Activated CD4-positive, alpha-beta T cell treated with anti-CD3 and anti-CD28 coated beads, Interleukin-2, Interleukin-4, amounts not matched to agents 100 ng/mL and 50 ng/mL, durations not matched to agents 16 hours and 8 hours (primary cell): ENCODE measurements at places on chromosomes 16 and 17.

DNA sequence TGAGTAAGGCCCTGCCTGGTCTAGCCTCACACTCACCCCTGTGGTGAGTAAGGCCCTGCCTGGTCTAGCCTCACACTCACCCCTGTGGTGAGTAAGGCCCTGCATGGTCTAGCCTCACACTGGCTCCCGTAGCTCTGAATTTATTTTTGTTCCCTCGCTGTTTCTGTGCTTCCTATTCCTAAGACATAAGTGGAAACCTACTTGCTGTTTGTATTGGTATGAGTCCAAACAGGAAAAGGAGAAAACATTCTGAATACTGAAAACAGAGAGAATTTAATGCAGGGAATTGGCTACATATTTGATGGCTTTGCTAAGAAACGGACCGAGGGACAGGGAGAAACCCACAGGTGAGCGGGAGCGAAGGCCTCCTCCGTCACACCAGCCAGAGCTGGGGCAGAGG is 267.8 kb downstream of the FOXL1 start:
- DNase-seq: no peak

DNA sequence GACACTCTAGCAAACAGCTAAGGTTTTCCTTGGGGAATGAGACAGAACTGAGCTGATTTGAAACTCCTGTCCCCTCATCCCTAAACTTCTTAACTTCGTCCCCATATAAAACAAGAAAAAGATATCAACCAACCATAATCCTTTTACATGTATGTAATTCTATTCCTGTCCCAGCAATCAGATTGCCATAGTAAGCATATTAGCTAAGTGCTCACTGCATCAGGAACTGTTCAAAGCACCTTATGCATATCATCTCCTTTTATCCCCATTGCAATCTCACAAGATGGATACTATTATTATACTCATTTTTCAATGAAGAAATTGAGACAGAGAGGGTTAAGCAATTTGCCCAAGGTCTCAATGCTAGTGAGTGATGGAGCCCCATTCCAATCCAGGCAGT is 6.8 kb downstream of the KIF18B start:
- no peak for DNase-seq

DNA sequence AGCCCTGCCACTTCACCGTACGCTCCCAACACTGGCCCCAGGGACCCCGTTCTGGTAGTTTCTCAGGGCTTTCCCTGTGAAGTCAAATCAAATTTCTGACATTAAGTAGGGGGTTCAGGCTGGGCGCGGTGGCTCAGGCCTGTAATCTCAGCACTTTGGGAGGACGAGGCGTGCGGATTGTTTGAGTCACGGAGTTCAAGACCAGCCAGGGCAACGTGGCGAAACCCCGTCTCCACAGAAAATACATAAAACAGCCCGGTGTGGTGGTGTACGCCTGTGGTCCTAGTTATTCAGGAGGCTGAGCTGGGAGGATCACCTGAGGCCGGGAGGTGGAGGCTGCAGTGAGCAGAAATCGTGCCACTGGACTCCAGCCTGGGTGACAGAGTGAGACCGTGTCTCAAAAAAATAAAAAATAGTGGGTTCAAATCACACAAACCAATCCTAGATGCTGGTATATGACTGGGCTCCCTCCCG is 632 bp downstream of the CYBC1 start:
- no peak for DNase-seq

DNA sequence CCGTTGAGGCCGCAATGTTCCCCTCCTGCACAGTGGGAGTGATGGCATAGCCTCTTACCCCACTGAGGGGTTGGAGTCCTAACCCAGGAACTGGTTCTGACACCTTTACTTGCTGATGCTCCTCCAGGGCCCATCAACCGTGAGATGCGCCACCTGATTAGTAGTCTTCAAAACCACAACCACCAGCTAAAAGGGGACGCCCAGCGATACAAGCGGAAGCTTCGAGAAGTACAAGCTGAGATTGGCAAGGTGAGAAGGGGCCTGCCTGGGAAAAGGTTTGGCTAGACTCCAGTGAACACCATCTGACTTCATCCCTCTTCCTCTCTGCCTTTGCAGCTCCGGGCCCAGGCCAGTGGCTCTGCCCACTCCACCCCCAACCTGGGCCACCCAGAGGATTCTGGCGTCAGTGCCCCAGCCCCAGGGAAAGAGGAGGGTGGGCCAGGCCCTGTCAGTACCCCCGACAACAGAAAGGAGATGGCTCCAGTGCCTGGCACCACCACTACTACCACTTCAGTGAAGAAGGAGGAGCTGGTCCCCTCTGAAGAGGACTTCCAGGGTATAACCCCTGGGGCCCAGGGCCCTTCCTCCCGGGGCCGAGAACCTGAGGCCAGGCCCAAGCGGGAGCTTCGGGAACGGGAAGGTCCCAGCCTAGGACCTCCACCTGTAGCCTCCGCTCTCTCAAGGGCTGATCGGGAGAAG is 5.8 kb downstream of the RNF40 start:
- DNase-seq: no peak

GRCh38 chr17:17907469-17907868 is 64.7 kb downstream of the TOM1L2 start:
- DNase-seq: no peak

DNA sequence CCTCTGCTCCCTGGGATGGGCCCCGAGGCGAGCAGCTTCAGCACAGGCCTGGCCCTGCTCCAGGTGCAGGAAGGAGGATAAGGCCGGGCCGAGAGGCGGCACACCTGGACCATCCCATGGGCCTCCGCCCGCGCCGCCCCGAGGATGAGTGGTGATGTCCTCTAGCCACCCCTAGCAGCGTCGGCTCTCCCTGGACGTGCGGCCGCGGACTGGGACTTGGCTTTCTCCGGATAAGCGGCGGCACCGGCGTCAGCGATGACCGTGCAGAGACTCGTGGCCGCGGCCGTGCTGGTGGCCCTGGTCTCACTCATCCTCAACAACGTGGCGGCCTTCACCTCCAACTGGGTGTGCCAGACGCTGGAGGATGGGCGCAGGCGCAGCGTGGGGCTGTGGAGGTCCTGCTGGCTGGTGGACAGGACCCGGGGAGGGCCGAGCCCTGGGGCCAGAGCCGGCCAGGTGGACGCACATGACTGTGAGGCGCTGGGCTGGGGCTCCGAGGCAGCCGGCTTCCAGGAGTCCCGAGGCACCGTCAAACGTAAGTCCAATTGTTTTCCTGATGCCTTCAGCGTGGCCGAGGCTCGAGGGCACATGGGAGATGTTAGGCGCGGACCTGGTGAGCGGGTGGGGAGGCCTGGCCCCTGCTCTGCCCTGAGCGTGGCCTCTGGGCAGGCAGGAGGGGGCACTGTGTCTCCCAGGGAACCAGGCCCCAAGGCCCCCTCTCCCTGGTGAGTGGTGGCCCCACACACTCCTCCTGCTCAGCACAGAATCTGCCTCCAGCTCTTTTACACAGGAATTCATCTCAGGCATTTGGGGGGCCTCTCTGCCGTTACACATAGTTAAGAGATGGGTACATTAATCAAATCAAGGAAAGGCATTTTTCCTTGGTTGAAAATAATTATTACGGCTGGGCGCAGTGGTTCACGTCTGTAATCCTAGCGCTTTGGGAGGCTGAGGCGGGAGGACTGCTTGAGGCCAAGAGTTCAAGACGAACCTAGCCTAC is 855 bp downstream of the TMEM204 start:
- no peak for DNase-seq

GRCh38 chr16:56865394-56866062 is 521 bp downstream of the SLC12A3 start:
- no peak for DNase-seq

- DNase-seq: no peak
These were observed 68.4 kb downstream of the ABCC1 start for GRCh38 chr16:16017812-16018211.

DNA sequence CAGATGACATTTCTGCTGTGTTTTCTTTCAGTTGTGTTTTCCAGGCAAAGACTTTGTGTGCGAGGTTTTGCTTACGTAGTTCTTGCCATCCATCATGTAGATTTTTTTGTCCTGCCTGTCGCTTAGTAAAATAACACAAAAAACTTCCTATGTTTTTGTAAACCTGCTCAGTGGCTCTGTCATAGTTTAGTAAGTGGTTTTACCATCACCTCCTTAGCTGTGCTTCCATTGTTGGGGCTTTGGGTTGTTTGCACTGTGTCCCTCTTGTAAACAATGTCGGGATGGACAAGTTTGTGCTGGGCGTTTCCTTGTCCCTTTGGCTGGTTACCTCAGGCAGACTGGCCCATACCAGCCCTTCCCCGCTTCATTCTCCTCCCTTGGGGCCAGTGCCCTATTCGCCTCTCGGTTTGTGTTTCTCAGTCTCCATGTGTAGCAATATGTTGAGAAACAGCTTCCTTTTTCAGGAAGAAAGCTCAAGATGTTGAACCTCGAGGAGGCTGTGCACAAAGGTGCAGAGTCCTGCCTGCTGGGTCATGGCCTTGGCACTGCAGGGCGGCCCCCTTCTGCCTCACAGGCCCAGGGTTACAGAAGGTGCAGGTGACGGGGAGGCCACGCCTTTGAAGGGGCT is 74.6 kb downstream of the KSR1 start:
- DNase-seq: no peak

- no peak for DNase-seq
These were observed 29.3 kb upstream of the RCVRN start for GRCh38 chr17:9934331-9934730.

GRCh38 chr17:83084621-83085056 is 5.2 kb downstream of the METRNL start:
- DNase-seq: no peak

GRCh38 chr17:82737967-82738877 is 2.8 kb downstream of the FN3K start:
- no peak for DNase-seq

DNA sequence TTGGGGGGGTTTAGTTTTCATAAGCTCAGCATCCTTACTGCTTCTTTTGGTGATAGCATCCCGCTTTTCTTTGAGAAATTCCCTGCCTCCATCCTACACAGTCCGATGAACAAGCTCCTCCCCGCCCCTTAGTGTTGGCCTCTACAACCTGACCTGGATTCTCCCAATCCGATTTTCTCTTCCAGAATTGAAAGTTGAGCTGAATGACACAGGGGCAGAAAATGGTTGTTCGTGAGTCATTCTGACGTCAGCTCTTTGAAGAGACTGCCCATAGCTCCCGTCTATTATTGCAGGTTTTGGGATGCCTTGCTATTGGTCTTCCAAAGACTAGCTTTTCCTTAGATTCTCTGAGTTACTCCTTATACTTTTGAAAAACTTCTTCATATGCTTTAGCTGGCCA is 279.7 kb downstream of the SLC39A11 start:
- no peak for DNase-seq

DNA sequence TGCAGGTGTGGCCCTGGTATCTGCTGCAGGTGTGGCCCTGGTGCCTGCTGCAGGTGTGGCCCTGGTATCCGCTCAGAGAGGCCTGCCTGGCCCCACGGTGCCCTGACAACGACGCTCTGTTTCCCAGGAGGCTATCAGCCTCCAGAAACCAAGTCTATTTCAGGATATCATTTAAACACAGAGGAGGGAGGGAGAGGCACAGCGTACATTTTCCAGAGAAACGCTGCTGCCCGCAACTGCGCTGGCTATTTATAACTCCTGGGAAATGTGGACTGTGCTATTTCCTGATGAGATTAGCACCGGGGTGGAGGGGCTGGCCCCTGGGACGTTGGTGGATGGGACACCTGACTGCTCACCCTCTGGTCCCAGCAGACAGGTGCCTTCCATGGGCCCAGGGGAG is 22.5 kb downstream of the TIMM22 start:
- no peak for DNase-seq

GRCh38 chr17:1762901-1763898 is 1.3 kb downstream of the SERPINF1 start:
- DNase-seq: no peak

DNA sequence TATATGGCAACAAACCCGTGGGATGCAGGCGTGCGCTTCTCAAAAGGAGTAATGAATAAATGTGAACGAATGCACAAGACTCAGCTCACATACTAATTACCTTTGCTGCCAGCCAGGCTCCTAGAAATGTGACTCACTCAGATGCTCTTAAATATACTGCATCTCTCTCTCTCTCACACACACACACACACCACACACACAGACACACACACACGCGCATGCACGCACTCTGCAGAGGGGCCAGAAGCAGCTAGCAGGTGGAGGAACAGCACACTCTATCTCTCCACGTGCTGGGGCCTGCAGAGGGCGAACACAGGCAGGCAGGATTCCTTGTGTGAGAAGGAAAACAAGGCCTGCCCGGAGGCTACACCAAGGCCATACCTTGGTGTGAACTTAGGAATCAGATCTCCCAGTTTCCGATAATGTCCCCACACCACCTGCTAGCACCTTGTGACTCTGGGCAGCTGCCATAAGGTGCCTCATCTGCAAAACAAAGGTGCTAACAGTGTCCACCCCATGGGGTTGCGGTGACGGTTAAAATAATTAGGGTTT is 5.3 kb downstream of the GPRC5B start:
- no peak for DNase-seq

DNA sequence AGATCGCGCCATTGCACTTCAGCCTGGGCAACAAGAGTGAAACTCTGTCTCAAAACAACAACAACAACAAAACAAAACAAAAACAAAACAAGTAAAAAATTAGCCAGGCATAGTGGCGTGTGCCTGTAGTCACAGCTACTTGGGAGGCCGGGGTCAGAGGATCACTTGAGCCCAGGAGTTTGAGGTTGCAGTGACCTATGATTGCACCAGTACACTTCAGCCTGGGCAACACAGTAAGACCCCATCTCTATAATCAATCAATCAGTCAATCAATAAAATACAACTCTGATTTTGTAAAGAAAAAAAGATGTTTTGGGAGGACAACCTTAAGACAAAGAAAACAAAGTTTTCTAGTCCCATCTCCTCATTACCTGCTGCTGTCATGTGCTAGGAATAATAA is 51.9 kb downstream of the MARCHF10 start:
- no peak for DNase-seq

GRCh38 chr16:69773260-69773947 is 11.3 kb downstream of the WWP2 start:
- no peak for DNase-seq

- DNase-seq: no peak
These were observed 18.2 kb upstream of the CBFA2T3 start for GRCh38 chr16:88995194-88995593.
